ENCODE measurements at places on chromosomes 6 and 20. TPM values are rescaled to one million over a fixed set of nuclear protein-coding genes. Genes with fewer than 3 reads are reported as not detected.

DNA sequence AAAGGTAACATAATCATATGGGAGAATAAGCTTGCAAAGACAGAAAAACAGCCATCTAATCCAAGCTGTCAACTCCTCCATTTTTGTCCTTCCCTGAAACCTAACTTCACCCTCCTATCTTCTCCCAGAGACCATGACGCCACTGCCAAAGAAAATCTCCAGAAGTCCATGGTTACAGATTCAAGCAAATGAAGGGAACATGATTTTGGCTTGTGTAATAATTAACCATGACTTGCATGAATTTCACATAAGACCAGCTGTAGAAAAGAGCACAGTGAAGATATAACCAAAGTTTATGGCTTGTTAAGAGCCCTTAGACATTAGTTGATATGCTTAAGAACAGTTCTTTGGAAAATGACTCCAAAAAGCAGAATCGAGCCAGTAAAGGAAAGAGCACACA lies 342.1 kb upstream of the NRSN1 start:
- no peaks in the 10 kb centered on the region for H3K36me3 ChIP-seq
- no peak overlapping the region for H3K27ac ChIP-seq
- no peak for DNase-seq
- H3K4me1 ChIP-seq, result peaks cover 14% of the 10 kb centered on the region
- no peak overlapping the region for H3K4me3 ChIP-seq

- no peaks in the 10 kb centered on the region for H3K4me1 ChIP-seq
- no peaks in the 10 kb centered on the region for H3K36me3 ChIP-seq
- H3K4me3 ChIP-seq, result no peak overlapping the region
Measured at GRCh38 chr6:110341663-110342596, 16.2 kb downstream of the METTL24 start.

The SMOC2 gene
- 25.7 TPM for total RNA-seq

- H3K27me3 ChIP-seq, result no peaks in the 10 kb centered on the region
- H3K4me1 ChIP-seq, result peaks cover 31% of the 10 kb centered on the region
- H3K4me3 ChIP-seq, result no peak overlapping the region
- DNase-seq, result no peak
Measured at GRCh38 chr6:18323935-18324705, 59.8 kb upstream of the DEK start.

The RPS10 gene
- total RNA-seq, result 3,114 TPM

The C20orf202 gene
- not detected for total RNA-seq

DNA sequence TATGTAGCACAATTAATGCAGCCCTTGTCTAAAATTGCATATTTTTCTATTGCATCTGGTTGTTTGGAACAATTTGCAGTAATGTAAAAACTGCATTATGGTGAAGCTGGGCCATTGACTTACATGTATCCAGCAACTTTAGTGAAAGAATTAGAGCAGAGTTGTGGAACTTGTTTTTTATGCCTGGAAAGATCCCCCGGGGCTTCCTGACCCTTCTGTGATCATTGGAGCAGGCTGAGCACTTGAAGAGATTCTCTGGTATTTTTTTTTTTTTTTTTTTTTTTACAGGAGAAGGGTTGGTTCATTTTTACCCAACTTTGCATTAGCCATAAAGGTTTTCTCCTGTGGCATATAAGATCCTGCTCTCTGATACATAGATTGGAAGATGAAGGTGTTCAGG lies 45.0 kb downstream of the LIN28B start:
- no peak overlapping the region for H3K4me3 ChIP-seq
- no peaks in the 10 kb centered on the region for H3K27me3 ChIP-seq
- peaks cover 22% of the 10 kb centered on the region for H3K4me1 ChIP-seq
- H3K36me3 ChIP-seq, result no peaks in the 10 kb centered on the region
- peak overlapping the region; percentile 60 for H3K27ac ChIP-seq
- peak; percentile 84 for DNase-seq

GRCh38 chr6:154487367-154488247 lies 22.9 kb downstream of the CNKSR3 start:
- no peak overlapping the region for H3K27ac ChIP-seq
- no peaks in the 10 kb centered on the region for H3K36me3 ChIP-seq
- H3K27me3 ChIP-seq, result no peaks in the 10 kb centered on the region
- no peak overlapping the region for H3K4me3 ChIP-seq
- no peak for DNase-seq

DNA sequence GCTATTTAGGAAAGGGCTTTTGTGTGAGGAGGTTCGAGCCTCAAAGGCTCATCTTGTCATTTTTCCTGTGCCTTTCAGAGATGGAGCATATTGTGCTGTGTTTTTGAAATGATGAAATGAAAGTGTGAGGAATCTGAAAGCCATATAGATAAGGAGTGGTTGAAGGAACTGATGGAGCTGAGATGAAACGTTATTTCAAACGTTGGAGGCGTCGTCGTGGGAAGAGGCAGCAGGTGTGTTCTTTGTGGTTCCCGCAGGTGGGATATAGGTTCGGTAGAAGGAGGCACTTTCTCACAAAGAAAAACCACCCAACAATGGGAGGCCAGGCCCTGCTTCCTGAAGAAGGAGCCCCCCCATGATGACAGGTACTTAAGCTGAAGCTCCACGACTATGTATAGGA lies 83.2 kb upstream of the SNAP25 start:
- peaks cover 9% of the 10 kb centered on the region for H3K4me1 ChIP-seq
- no peak for DNase-seq
- no peak overlapping the region for H3K4me3 ChIP-seq
- no peaks in the 10 kb centered on the region for H3K36me3 ChIP-seq

GRCh38 chr6:89208551-89208950 lies 8.6 kb downstream of the GABRR1 start:
- no peak overlapping the region for H3K27ac ChIP-seq
- H3K36me3 ChIP-seq, result no peaks in the 10 kb centered on the region
- no peaks in the 10 kb centered on the region for H3K4me1 ChIP-seq

The RIMS1 gene
- total RNA-seq, result 0.54 TPM

DNA sequence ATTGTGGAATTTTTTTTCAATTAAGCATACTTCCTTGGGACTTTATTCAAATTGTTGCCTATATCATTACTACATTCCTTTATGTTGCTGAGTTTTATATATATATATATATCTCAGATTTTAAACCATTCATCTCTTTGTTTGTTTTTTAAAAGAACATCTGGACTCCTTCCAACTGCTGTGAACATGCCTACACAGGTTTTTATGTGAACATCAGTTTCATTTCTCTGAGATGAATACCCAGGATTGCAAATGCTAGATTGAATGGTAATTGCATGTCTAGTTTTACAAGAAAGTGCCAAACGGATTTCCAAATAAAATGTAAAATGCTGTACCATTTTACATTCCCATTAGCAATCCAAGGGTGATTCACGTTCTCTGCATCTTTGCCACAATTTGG lies 1289.3 kb downstream of the HACE1 start:
- H3K27me3 ChIP-seq, result no peaks in the 10 kb centered on the region
- H3K36me3 ChIP-seq, result no peaks in the 10 kb centered on the region
- no peak overlapping the region for H3K4me3 ChIP-seq
- no peaks in the 10 kb centered on the region for H3K4me1 ChIP-seq

The SAMD5 gene
- total RNA-seq, result 8.0 TPM

GRCh38 chr20:33731693-33732165 lies at the start of gene ZNF341:
Gene ZNF341 (plus strand): TSS chr20:33731996. CDS start chr20:33732022, 26 bp downstream.
- H3K27me3 ChIP-seq, result no peaks in the 10 kb centered on the region
- peak within 1 kb of the TSS; percentile 96 for H3K27ac ChIP-seq
- H3K4me3 ChIP-seq, result peak within 1 kb of the TSS; percentile 42

The GPR6 gene
- total RNA-seq, result not detected

DNA sequence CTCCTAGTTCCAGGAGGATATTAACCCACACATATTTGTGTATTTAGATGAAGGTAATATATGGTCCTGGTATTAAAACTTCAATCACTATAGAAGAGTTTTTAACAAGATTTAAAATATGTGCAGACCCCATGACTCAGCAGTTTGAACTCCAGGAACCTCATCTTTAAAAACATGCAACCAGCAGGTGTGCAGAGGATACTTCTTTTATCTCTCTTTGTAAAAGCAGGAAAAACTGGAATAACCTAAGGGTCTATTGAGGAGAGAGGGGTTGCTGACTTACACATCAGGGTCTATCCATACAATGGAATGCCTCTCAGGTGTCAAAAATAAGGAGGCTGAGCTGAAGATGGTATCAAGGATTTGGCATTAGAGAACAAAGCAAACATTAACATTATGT lies 36.9 kb upstream of the TFAP2C start:
- H3K4me3 ChIP-seq, result no peak overlapping the region
- H3K27ac ChIP-seq, result no peak overlapping the region
- no peaks in the 10 kb centered on the region for H3K27me3 ChIP-seq
- no peaks in the 10 kb centered on the region for H3K4me1 ChIP-seq
- H3K36me3 ChIP-seq, result no peaks in the 10 kb centered on the region

The OR2J3 gene
- total RNA-seq, result not detected

DNA sequence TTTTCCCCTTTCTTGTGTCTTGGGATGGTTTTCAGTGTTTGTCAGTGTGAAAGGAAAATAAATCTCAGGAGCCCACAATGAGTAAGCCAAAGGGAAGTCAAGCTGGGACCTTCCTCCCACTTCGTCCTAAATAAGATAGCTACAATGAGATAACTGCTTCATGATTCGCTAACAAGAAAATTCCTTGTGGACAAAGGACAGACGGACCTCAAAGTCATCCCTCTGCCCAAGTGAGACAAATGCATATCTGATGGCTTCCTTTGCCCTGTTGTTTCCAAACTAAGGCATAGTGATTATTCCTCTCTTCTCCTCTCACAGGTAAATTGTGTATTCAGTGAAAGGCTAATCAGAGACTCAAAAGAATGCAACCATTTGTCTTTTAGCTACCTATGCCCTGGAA lies 26.1 kb upstream of the ADTRP start:
- peaks cover 32% of the 10 kb centered on the region for H3K4me1 ChIP-seq
- H3K36me3 ChIP-seq, result no peaks in the 10 kb centered on the region
- H3K27ac ChIP-seq, result no peak overlapping the region
- H3K27me3 ChIP-seq, result no peaks in the 10 kb centered on the region

- no peaks in the 10 kb centered on the region for H3K27me3 ChIP-seq
- no peaks in the 10 kb centered on the region for H3K36me3 ChIP-seq
- DNase-seq, result no peak
- H3K4me3 ChIP-seq, result no peak overlapping the region
- no peak overlapping the region for H3K27ac ChIP-seq
Measured at GRCh38 chr20:14890713-14891112, 553.3 kb upstream of the FLRT3 start.

- H3K27ac ChIP-seq, result no peak overlapping the region
- no peak overlapping the region for H3K4me3 ChIP-seq
- H3K27me3 ChIP-seq, result no peaks in the 10 kb centered on the region
- no peak for DNase-seq
Measured at GRCh38 chr6:157410045-157410444, 29.1 kb downstream of the ZDHHC14 start.

- no peak overlapping the region for H3K27ac ChIP-seq
- peaks cover 11% of the 10 kb centered on the region for H3K4me1 ChIP-seq
- no peak overlapping the region for H3K4me3 ChIP-seq
- H3K36me3 ChIP-seq, result no peaks in the 10 kb centered on the region
- H3K27me3 ChIP-seq, result no peaks in the 10 kb centered on the region
Measured at GRCh38 chr6:150184850-150185731, 42.2 kb downstream of the PPP1R14C start.

- no peaks in the 10 kb centered on the region for H3K27me3 ChIP-seq
- H3K36me3 ChIP-seq, result no peaks in the 10 kb centered on the region
- H3K4me3 ChIP-seq, result no peak overlapping the region
Measured at GRCh38 chr6:149065658-149066556, 251.6 kb upstream of the TAB2 start.

GRCh38 chr20:37711001-37711400 lies 17.2 kb downstream of the CTNNBL1 start:
- H3K4me1 ChIP-seq, result peaks cover 8% of the 10 kb centered on the region
- no peak for DNase-seq
- H3K36me3 ChIP-seq, result no peaks in the 10 kb centered on the region
- no peak overlapping the region for H3K4me3 ChIP-seq

The PROKR2 gene
- total RNA-seq, result not detected

The PLA2G7 gene
- 12.5 TPM for total RNA-seq

The SPINT3 gene
- not detected for total RNA-seq

GRCh38 chr20:53073636-53074415 lies 101.7 kb downstream of the TSHZ2 start:
- H3K27me3 ChIP-seq, result no peaks in the 10 kb centered on the region
- no peak overlapping the region for H3K27ac ChIP-seq
- no peak overlapping the region for H3K4me3 ChIP-seq
- no peaks in the 10 kb centered on the region for H3K4me1 ChIP-seq
- DNase-seq, result no peak
- H3K36me3 ChIP-seq, result no peaks in the 10 kb centered on the region

- no peak for DNase-seq
- H3K27me3 ChIP-seq, result no peaks in the 10 kb centered on the region
- H3K4me1 ChIP-seq, result no peaks in the 10 kb centered on the region
Measured at GRCh38 chr6:32906539-32906938, 34.3 kb downstream of the HLA-DMB start.

The HCRTR2 gene
- total RNA-seq, result not detected

The NFATC2 gene
- 8.7 TPM for total RNA-seq

DNA sequence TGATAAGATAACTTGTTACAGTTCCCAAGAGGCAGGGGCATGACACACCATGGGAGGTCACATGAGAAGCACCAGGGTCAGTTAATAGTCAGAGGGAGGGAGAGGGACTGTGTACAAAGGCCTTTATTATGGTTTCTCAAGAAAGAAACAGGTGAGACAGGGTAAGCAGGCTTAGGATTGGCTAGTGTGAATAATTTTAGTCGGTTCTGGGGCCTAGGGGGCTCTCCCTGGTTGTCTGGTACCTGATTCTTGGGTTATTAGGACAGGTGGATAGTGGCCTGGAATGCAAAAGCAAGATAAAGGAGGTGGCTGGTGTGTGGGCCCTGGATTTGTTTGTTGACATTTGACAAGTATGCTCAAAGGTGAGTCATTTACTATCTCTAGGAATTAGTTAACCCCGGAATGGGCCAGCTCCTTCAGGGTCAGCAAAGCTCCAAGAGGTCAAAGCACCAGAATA lies 49.4 kb upstream of the MCUR1 start:
- H3K27ac ChIP-seq, result no peak overlapping the region
- peaks cover 8% of the 10 kb centered on the region for H3K4me1 ChIP-seq
- DNase-seq, result no peak
- H3K27me3 ChIP-seq, result peaks cover 15% of the 10 kb centered on the region

The TMEM14A gene
- total RNA-seq, result 15.3 TPM

The CCDC170 gene
- 3.8 TPM for total RNA-seq

The SLC17A2 gene
- total RNA-seq, result not detected

The CASS4 gene
- 1.6 TPM for total RNA-seq

GRCh38 chr6:146364816-146365594 lies 178.6 kb upstream of the RAB32 start:
- H3K4me1 ChIP-seq, result no peaks in the 10 kb centered on the region
- H3K36me3 ChIP-seq, result no peaks in the 10 kb centered on the region
- no peak overlapping the region for H3K27ac ChIP-seq
- no peak for DNase-seq
